GOT3 (cell line): ENCODE measurements at places on chromosomes 5 and 9.

DNA sequence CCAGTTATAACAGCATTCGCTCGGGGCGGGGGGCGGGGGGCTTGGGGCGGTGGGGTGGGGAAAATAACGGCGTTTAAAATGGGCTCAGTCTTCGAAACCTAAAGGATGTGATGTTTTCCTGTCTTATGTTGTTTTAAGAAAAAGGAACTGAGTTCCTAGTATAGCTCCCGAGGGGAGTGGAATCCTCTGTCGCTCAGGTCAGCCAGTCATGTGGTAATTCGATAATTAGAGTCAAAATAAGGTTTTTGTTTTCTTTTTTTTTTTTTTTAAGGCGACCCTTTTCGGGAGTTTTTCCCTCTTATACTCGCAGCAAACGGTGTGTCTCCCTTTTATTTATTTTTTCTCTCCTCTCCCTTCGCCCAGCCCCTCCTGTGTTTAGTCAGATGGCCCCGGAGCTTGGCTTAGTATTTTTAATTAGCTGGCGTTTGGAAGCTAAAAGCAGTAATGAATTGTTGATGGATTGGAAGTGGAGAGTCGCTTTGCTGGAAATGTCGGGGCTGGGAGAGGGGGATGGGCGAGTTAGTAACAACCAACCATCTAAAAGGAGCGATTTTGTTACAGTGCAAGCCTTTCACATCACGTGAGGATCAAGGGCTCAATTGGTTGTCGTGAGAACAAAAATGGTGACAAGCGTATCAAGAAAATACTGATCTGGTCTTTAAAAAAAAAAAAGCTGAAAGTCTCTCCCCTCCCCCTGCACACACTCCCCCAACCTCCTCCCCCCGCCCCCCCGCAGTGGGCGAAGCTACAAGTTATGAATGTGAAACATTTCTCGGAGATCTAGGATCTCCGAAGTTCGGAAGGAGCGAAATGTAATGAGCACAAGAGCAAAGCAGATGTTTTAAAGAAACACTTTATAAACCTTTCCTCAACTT lies 714 bp upstream of the ZNF608 start:
- peak; percentile 36 for DNase-seq

GRCh38 chr9:133813749-133814585 lies 75.8 kb upstream of the SARDH start:
- DNase-seq: no peak

- no peak for DNase-seq
These were observed 356.9 kb upstream of the RGMB start for GRCh38 chr5:98416541-98416940.

- DNase-seq: no peak
These were observed 264.8 kb upstream of the TRIM32 start for GRCh38 chr9:116422119-116422979.

GRCh38 chr9:83220730-83221129 lies 157.8 kb upstream of the RASEF start:
- DNase-seq: no peak

DNA sequence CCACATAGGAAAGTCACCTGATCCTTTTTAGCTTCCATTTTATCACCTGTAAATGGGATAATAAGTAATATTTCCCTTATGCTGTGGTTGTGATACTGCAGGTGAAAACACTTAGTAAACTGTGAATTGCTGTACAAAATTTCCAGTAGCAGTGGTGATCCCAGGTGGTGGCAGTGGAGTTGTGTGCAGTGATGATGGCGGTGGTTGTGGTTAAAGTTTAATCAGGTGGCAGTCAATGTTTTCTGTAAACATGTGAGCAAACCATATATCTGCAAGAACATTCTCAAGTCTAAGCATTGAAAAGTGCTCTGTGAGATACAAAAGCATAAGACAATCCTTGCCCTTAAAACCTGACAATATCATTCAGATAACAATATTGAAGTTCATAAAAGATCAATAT lies 480.2 kb downstream of the RASEF start:
- DNase-seq: no peak

DNA sequence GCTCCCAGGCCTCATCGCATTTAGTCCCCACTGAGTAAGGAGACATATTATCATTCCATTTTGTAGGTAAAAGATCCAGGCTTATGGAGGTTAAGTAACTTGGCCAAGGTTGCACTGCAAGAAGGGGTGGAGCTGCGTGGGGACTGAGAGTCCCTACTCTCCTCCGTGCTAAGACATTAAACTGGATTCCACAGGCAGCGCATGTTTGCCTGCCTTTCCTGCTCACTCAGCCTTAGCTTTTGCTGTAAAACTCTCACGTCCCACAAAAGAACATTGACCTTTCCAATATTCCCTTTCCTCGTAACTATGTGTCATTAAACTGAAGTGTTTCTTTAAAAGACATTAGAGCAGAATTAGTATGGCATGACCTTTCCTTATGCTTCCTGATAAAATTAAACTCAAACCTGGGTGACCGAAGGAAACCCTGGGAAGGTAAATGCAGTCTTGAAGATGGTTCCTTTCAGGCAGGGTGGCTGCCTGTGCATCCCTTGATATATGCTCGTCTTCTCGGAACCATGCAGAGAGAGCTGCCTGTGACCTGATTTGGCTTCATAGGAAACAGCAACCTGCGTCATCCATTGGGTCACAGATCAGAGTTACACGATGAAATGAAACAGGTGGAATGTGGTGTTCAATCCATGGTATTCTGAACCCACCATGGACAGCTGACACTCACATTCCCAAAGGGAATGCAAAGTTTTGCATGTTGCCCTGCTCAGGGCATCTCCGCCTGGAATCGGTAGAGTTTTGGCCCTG lies 85.9 kb downstream of the TMEM252 start:
- DNase-seq: no peak

DNA sequence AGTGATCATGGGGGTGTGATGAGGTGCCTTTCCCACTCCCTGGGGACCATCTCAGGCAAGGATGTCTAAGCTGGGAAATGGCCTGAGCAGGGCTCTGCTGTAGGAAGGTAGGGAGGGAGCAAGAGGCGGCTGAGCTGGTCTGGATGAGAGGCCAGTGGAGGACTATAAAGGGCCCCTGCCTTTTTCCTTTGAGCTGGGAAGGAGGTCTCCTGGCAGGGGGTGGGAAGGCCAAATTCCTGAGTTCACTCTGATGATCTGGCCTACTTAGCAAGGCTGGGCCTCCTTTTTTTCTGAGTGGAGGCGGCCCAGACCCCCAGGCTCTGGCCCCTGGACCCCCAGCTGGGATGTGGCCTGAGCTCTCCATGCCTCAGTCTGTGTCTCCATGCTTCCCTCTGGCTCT lies 14.3 kb upstream of the PITX1 start:
- no peak for DNase-seq
